ENCODE measurements at places on chromosomes 1 and 21.

- DNase-seq, result no peak
Observed at GRCh38 chr1:219402925-219403324, 210.0 kb downstream of the ZC3H11B start.

DNA sequence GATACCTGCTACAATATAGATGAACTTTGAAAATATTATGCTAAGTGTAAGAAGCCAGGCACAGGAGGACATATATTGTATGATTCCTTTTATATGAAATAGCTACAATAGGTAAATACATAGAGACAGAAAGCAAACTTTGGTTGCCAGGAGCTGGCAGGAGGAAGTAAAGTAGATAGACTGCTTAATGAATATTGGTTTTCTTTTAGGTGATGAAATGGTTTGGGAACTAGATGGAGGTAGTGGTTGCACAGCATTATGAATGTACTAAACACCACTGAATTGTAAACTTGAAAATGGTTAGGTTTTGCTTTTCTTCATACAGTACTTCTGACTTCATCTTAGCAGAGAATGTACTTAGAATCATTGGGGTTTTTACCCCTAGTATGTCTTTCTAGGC lies 21.5 kb downstream of the ABCB10 start:
- DNase-seq, result no peak

DNA sequence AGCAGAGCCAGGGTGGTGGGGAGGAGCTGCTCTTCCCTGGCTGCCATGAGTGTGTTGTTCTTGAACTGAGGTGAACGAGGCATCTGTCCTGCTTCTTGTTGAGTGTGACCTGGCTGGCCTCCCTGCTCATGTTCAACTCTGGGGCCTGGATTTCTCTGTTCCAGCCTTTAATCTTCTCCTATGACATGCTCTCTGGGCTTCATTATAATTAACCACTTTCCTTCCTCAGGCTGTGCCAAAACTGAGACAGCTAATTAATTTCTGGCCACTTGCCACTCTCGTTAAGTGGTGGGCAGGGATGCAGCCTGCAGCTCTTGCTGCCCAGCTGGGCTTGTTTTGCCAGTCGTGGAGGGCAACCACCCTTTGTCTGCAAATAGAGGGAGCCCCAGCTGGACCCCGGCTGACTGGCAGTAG lies 23.3 kb downstream of the OPRD1 start:
- no peak for DNase-seq

GRCh38 chr1:83017276-83017675 lies 981.7 kb downstream of the TTLL7 start:
- DNase-seq, result no peak

- DNase-seq, result no peak
Observed at GRCh38 chr1:244964112-244964971, 100.0 kb upstream of the HNRNPU start.

DNA sequence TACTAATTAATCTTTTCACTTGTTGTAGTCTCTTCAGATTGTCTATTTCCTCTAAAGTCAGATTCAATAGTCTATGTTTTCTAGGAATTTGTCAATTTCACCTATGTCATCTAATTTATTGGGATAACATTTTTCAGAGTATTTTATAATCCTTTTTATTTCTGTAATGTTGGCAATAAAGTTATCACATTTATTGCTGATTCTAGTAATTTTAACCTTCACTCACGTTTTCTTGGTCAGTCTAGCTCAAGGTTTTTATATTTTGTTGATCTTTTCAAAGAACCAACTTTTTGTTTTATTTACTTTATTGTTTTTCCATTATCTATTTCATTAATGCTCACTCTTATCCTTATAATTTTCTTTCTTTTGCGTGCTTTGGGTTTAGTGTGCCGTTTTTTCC lies 97.9 kb upstream of the GNG12 start:
- no peak for DNase-seq
